ENCODE measurements at places on chromosomes 1 and 21. TPM values are rescaled to one million over a fixed set of nuclear protein-coding genes. Genes with fewer than 3 reads are reported as not detected.
A peak's percentile ranks its signal among the peaks of the same experiment; 100 is the strongest.

- no peak overlapping the region for H3K4me3 ChIP-seq
- H3K27ac ChIP-seq = no peak overlapping the region
- H3K4me1 ChIP-seq = no peaks in the 10 kb centered on the region
- no peaks in the 10 kb centered on the region for H3K27me3 ChIP-seq
- no peaks in the 10 kb centered on the region for H3K36me3 ChIP-seq
Observed at GRCh38 chr1:171919891-171920887, 78.9 kb downstream of the DNM3 start.

SLC30A2 gene
- total RNA-seq = 1.1 TPM

SLC44A5 gene
- 13.6 TPM for total RNA-seq

PHF13 gene
- 20.0 TPM for total RNA-seq

GRCh38 chr1:223861904-223862303 lies 16.2 kb upstream of the TP53BP2 start:
- no peaks in the 10 kb centered on the region for H3K36me3 ChIP-seq
- H3K4me1 ChIP-seq = 0 out of 2 replicates have a peak, but pooled peaks cover 5% of the 10 kb centered on the region

- H3K27me3 ChIP-seq = no peaks in the 10 kb centered on the region
- no peaks in the 10 kb centered on the region for H3K36me3 ChIP-seq
- H3K4me1 ChIP-seq = no peaks in the 10 kb centered on the region
- H3K4me3 ChIP-seq = no peak overlapping the region
Observed at GRCh38 chr1:119219711-119220110, 79.3 kb upstream of the WARS2 start.

GRCh38 chr1:16133007-16133961 lies 22.6 kb downstream of the EPHA2 start:
- H3K27ac ChIP-seq = no peak overlapping the region
- H3K27me3 ChIP-seq = no peaks in the 10 kb centered on the region
- DNase-seq = no peak
- H3K4me1 ChIP-seq = no peaks in the 10 kb centered on the region

DNA sequence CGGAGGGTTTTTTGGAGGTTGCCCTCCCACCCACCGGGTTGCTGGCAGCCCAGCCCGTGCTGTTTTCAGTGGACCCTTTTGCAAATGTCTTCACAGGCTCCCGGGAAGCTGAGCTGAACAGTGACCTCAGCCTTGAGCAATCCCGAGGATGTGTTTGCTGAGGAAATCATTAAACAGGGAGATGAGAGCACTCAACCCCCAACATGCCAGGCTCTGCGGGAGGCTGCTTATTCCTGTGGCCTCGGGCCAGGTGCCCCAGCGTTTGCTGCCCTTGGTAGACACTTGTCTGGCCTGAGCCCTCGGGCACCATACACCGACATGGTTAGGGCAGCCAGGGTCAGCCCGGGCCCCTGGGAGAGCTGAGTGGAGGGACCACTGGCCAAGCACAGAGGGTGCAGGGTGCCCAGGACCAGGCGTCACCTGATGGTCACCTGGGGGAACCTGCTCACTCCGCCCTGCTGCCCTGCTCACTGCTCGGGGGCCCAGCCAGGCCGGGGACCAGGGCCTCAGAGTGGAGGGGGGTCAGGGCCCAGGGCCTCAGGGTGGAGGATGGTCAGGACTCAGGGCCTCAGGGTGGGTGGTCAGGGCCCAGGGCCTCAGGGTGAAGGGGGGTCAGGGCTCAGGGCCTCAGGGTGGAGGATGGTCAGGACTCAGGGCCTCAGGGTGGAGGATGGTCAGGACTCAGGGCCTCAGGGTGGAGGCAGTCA lies 42.5 kb upstream of the POFUT2 start:
- H3K4me3 ChIP-seq = peak overlapping the region; percentile 42
- no peaks in the 10 kb centered on the region for H3K27me3 ChIP-seq
- peaks cover 64% of the 10 kb centered on the region for H3K4me1 ChIP-seq
- peak overlapping the region; percentile 92 for H3K27ac ChIP-seq
- DNase-seq = peak; percentile 86

GBP7 gene
- not detected for total RNA-seq

DNA sequence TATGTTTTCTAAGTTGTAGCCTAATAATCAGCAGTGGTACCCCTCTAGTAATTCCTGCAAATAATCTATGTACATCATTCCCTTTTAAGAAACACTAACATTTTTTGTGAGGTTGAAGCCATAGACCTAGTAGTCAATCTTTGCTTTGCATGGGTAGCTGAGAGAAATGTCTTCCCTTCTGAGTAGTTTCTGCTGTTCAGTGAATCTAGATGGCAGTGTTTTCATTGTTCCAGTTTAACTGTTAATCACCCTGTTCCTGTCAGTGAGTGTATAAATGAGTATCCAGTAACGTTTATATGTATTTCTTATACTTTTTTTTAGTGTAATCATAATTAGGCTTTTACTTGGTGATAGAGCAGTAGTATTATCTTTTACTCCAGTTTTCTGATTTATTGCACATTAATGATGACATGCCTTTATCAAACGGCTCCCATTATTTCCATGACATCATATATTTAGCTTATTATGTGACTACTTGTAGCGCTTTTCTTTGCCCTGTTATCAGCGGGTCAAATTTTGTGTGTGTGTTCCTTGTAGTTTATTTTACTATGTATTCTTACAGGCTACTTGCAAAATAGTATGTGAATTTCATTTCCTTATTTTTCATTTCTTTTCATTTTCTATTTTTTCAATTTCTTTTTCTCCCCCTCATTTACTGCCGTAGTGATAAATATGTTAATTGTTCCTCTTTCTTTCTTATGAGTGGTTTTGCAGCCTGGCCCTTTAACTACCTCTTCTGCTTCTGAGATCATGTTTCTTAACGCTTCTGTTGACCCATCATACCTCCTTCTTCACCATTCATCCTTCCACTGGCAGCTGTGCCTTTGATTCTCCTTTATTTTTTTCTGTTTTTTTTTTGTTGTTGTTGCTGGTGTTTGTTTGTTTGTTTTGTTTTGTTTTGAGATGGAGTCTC lies 18.8 kb downstream of the CEP350 start:
- no peaks in the 10 kb centered on the region for H3K27me3 ChIP-seq
- H3K4me1 ChIP-seq = peaks cover 8% of the 10 kb centered on the region
- no peak for DNase-seq
- no peaks in the 10 kb centered on the region for H3K36me3 ChIP-seq

C1QA gene
- not detected for total RNA-seq

- DNase-seq = no peak
- no peaks in the 10 kb centered on the region for H3K36me3 ChIP-seq
- no peaks in the 10 kb centered on the region for H3K27me3 ChIP-seq
- H3K4me1 ChIP-seq = no peaks in the 10 kb centered on the region
Observed at GRCh38 chr1:173570370-173571007, 32.4 kb downstream of the SLC9C2 start.

VANGL2 gene
- total RNA-seq = 3.2 TPM

- no peak overlapping the region for H3K27ac ChIP-seq
- no peak overlapping the region for H3K4me3 ChIP-seq
- H3K4me1 ChIP-seq = no peaks in the 10 kb centered on the region
- no peak for DNase-seq
- no peaks in the 10 kb centered on the region for H3K36me3 ChIP-seq
Observed at GRCh38 chr1:115506924-115507589, 134.7 kb upstream of the VANGL1 start.

GRCh38 chr1:185404907-185405568 lies 88.0 kb upstream of the IVNS1ABP start:
- H3K4me1 ChIP-seq = peaks cover 6% of the 10 kb centered on the region
- H3K27me3 ChIP-seq = 0 out of 2 replicates have a peak, but pooled peaks cover 1% of the 10 kb centered on the region
- H3K27ac ChIP-seq = no peak overlapping the region
- no peaks in the 10 kb centered on the region for H3K36me3 ChIP-seq
- H3K4me3 ChIP-seq = no peak overlapping the region

KPRP gene
- not detected for total RNA-seq

DNA sequence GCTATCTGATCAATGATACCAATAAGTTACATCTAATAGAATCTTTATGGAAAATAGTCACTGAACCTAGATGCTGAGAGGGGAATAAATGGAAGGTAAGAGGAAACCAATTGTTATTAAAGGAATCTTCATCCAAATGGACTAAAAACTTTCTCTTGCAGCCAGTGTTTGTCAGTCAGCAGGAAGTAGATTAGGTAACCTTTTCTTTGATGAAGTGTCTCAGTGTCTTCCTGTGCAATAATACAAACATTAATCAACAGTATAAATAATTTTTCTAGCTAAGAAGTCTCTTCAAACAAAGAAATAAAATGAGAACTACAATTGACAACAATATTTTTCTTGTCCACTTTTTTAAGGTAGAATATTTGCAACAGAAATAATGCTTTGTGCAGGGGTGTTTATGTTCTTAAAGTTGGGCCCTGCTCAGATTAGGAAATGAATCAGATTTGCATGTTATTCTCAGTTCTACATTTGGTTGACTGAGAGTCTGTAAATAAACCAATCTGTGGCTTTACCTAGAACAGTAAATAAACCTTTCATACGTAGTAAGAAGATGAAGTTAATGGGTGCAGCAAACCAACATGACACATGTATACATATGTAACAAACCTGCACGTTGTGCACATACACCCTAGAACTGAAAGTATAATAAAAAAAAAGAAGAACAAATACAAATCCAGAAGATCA lies 391.4 kb downstream of the MRPL39 start:
- H3K27me3 ChIP-seq = no peaks in the 10 kb centered on the region
- DNase-seq = no peak
- no peaks in the 10 kb centered on the region for H3K36me3 ChIP-seq
- no peak overlapping the region for H3K27ac ChIP-seq
- no peak overlapping the region for H3K4me3 ChIP-seq
- no peaks in the 10 kb centered on the region for H3K4me1 ChIP-seq

DNA sequence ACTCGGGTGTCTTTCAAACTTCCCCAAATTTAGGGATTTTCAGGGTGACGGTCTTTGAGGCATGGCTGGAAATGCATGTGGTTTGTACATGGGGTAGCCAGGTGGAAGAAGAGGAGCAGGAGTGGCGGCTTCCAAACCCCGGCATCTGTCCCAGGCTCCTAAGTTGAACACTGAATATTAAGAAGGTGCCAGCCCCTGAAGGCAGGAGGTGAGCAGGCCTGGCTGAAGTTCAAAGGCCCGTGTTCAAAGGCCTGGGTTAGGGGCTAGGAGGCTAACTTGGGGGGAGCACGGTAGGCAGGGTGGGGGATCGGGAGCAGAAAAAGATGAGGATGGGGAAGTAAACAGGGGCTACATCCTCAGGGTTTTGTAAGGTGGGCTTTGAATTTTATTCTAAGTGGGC lies 42.8 kb downstream of the ELK4 start:
- no peaks in the 10 kb centered on the region for H3K36me3 ChIP-seq
- no peaks in the 10 kb centered on the region for H3K4me1 ChIP-seq

GRCh38 chr1:181987334-181987895 lies 74.1 kb downstream of the ZNF648 start:
- H3K27me3 ChIP-seq = no peaks in the 10 kb centered on the region
- no peaks in the 10 kb centered on the region for H3K36me3 ChIP-seq
- H3K27ac ChIP-seq = no peak overlapping the region
- DNase-seq = no peak

VWA5B1 gene
- not detected for total RNA-seq

- no peaks in the 10 kb centered on the region for H3K36me3 ChIP-seq
- no peaks in the 10 kb centered on the region for H3K27me3 ChIP-seq
- H3K4me3 ChIP-seq = no peak overlapping the region
- H3K27ac ChIP-seq = no peak overlapping the region
- H3K4me1 ChIP-seq = peaks cover 3% of the 10 kb centered on the region
- no peak for DNase-seq
Observed at GRCh38 chr21:33273044-33273443, 6.9 kb downstream of the IL10RB start.

EFHD2 gene
- total RNA-seq = 30.3 TPM

HCRTR1 gene
- not detected for total RNA-seq

DNA sequence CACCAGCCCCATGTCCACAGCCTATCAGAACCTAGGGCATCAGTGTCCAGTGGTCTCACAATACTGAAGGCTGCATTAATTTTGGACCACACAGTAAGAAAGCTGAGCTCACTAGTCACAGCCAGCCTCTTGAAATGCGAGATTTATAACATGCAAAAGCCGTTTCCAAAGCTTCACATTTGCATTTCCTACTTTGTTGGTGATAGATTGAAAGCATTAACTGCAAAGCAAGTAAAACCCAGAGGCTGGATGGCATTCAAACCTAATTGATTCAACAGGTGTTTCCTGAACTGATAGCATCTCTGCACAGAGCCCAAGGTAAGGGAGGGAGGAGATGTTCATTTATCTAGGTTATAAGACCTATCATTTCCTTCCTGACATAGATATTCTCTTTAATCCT lies 410.1 kb downstream of the OMA1 start:
- H3K27ac ChIP-seq = no peak overlapping the region
- DNase-seq = no peak
- H3K4me3 ChIP-seq = no peak overlapping the region
- H3K27me3 ChIP-seq = no peaks in the 10 kb centered on the region

OTUD3 gene
- 15.1 TPM for total RNA-seq

TRIM67 gene
- 0.58 TPM for total RNA-seq

CLK2 gene
- total RNA-seq = 57.5 TPM

DNA sequence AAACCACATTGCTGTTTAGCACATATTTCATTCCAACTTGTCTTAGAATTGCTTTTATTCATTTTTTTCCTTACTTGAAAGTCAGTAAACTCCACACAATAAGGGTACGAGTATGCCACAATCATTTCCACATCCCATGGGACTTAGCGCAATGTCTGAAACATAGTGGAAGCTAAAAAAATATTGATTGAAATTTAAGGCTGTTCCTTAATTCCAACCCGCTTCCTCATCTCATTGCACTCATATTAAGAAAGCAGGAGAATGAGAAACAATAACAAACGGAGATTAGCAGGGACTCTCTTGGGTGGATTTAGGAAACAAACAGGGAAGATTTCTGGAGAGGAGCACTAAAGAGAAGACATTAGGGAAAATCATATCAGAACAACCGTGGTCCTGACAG lies 39.3 kb upstream of the RGS4 start:
- H3K4me3 ChIP-seq = no peak overlapping the region
- H3K4me1 ChIP-seq = no peaks in the 10 kb centered on the region
- no peak for DNase-seq
- no peak overlapping the region for H3K27ac ChIP-seq
- H3K36me3 ChIP-seq = no peaks in the 10 kb centered on the region
- H3K27me3 ChIP-seq = no peaks in the 10 kb centered on the region

ATP6V1G3 gene
- 4.7 TPM for total RNA-seq

DNA sequence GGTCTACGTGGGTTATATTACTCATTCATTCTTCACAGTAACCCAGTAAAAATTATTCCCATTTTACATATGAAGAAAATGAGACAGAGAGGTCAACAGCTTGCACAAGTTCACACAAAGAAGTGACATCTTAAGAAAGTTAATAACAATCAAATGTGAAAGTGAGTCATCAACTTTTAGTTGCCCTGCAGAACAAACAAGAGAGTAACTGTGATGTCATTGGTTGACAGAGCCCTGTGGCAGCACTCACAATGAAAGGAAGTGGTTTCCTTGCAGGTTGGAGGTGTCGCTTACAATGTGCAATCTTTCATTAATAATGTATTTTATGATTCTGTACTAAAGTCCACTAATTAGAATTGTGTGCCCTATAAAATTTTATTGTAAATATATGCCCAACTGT lies 369.6 kb downstream of the RYR2 start:
- no peak overlapping the region for H3K27ac ChIP-seq
- DNase-seq = no peak
- no peak overlapping the region for H3K4me3 ChIP-seq

- no peak for DNase-seq
- H3K27me3 ChIP-seq = no peaks in the 10 kb centered on the region
- H3K27ac ChIP-seq = no peak overlapping the region
- H3K4me3 ChIP-seq = no peak overlapping the region
- no peaks in the 10 kb centered on the region for H3K4me1 ChIP-seq
Observed at GRCh38 chr1:171727778-171728177, 14.1 kb downstream of the VAMP4 start.

GRCh38 chr1:204591473-204592090 lies 75.4 kb downstream of the MDM4 start:
- H3K4me3 ChIP-seq = no peak overlapping the region
- peaks cover 14% of the 10 kb centered on the region for H3K4me1 ChIP-seq

PALMD gene
- total RNA-seq = not detected

LRRIQ3 gene
- 0.23 TPM for total RNA-seq

- H3K4me1 ChIP-seq = no peaks in the 10 kb centered on the region
- H3K36me3 ChIP-seq = no peaks in the 10 kb centered on the region
- H3K27me3 ChIP-seq = no peaks in the 10 kb centered on the region
- H3K27ac ChIP-seq = no peak overlapping the region
Observed at GRCh38 chr21:21508859-21509258, 510.6 kb downstream of the NCAM2 start.

Data from Caco-2 (cell line).